Activated T-cell treated with anti-CD3 and anti-CD28 coated beads, Interleukin-2, amount 50 U/mL, for 48 hours (primary cell): ENCODE measurements at places on chromosomes 7 and 10.

GRCh38 chr7:27747589-27748368, 7.8 kb downstream of the TAX1BP1 start:
- DNase-seq, result no peak

DNA sequence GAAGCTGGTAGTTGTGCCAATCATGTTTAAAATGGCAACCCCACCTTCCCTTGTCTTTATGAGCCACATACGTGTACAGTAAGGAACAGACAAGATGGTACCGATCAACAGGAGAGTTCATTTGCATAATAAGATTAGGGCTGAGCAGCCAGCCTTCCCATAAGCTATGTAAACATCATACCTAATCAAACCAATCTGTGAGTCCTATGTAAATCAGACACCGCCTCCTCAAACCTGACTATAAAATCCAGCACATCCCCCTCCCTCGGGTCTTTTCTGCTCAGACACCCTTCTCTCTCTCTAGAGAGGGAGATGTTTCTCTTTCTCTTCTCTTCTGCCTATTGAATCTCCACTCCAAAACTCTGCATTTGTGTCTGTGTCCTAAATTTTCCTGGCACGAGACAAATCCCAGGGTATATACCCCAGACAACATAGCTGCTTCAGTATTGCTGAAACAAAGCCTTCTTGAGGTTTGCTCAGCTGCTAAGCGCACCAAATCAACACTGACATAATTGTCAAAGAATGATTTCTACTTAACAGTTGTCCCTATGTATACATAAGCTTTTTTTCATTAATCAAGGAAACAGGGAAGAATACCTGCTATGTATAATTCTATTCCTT, 279.2 kb downstream of the THSD7A start:
- no peak for DNase-seq

DNA sequence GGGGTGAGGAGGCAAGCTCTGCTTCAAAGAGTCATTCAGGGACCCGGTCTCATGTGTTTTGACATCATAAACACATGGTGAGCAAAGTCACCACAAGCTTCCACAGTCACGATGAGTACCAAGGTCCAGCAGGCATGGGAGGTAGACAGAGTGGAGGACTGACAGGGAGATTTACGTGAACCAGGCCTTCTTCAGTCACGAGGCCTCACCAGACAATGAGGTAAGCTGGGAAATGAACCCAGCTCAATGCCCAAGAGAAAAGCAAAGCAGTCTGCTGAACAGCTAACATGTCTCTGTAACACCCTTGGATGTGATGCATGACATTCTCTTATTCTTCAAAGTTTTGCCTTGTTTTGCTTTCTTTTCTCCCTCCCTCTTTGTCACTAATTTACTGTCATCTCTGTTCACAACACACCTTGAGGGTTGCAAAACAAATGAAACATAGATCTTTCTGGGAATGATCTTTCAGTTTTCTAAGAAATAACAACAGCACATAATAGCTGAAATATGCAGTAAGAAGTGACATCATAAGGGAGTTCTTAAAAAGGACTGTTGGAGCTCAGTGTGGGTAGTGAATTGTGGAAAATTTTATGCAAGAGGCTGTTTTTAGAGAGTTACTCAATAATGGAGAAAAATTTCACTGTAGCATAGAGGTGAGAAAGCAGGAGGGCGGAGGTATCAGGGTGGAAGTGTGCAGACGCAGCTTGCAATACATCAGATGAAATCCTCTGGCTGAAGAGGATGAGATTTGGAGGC, 9.0 kb downstream of the PPP1R17 start:
- DNase-seq, result no peak

- no peak for DNase-seq
Observed at GRCh38 chr10:91550021-91550420, 82.8 kb downstream of the PPP1R3C start.

DNA sequence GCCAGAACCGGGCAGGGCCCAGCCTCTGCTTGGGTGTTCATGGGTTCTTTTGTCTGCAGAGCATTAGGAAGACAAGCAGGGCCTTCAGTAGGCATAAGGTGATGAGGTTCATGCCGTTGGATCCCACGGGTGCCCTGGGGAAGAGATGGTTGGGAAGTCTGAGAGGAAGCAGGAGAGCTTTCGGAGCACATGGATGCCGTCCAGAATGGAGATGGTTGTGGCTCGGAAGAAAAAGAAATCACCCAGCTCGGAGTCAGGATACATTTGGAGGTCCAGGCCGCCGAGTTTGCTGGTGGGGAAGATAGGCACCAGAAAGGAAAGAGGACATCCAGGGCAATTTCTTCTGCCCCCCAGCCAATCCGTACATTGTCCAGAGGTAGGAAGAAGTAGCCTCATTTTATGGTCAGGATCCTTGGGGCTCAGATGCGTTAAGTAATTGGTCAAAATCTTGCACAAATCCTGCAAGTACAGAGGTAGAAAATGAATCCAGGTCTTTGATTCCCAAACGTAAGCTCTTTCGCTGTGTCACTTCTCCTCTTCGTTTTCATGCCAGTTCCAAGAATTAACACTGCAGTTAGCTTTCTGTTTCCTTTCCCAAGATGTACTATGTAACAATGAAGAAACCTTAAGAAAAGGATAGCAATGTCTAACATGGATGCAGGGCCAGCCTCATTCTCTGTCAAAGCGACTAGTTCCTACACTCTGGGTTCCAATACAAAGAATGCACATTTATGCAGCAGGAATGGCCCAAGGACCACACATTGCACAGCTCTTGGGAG, 147.8 kb upstream of the KLF6 start:
- no peak for DNase-seq

DNA sequence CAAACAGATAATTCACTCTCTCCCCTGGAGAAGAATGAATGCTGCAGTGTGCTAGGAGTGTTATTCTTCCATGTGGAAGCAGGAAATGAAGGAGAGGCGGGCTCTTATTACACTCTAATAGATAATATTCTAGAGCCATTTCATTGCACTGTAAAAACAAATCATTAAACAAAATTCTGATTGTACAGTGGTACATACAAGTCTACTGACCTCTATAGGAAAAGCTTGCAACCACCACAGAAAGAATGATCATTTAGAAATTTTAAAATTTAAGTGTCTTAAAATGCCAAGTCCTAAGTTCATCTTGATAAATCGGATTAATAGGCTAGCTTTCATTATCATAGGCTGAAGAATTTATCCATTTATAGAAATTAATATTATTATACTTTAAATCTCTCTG, 960.3 kb upstream of the LRRN3 start:
- DNase-seq, result no peak

GRCh38 chr7:93894966-93895640, 4.5 kb upstream of the TFPI2 start:
- DNase-seq, result no peak

DNA sequence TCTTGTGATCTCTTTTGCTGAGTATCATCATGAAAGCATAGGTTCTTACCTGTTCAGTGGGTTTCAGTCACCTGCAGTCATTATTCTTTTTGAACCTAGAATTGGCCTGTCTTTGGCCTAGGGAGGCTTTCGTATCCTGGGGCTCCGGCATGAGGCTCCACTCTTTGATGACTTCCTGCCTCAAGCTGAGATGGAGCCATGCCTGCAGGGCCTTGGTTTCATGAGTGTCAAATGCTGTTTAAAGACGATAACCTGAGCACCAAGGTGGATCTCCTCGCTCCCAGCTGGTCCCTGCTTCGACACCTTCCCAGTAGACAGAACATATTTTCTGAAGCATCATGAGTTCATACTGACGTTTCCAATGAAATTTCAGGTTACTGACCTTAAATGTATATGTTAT, 597.8 kb upstream of the FOXK1 start:
- DNase-seq, result no peak

- DNase-seq, result no peak
Observed at GRCh38 chr7:69956541-69956940, 358.3 kb downstream of the AUTS2 start.

- DNase-seq, result no peak
Observed at GRCh38 chr10:57579926-57580325, 687.8 kb downstream of the IPMK start.

- peak; percentile 57 for DNase-seq
Observed at GRCh38 chr7:101315336-101315735, 6.3 kb downstream of the IFT22 start.

DNA sequence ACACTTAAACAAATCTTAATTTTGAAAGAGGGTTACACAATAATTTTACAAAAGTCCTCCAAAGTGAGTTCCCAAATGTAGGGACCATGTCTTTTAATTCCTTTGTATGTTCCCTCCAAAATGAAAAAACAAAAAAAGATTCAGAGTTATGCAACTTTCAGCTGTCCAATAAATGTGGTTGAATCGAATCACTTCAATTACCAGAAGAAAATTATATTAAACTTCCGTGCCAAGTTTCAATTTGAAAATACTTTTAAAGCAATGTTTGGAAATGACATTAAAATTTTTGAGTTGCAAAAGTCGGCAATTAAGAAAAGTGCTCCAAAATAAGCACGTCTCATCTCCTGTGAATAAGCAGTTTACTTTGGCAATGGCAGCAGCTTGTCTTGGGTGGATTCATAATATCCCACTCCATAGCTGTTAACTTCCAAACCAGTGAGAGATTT, 60.3 kb upstream of the C1GALT1 start:
- no peak for DNase-seq

GRCh38 chr10:84267503-84268126, 22.8 kb downstream of the RGR start:
- peak; percentile 93 for DNase-seq

- DNase-seq, result no peak
Observed at GRCh38 chr10:78929541-78929940, 139.2 kb upstream of the ZMIZ1 start.

GRCh38 chr7:100465702-100466311, 1.7 kb upstream of the SPACDR start:
- DNase-seq, result no peak

DNA sequence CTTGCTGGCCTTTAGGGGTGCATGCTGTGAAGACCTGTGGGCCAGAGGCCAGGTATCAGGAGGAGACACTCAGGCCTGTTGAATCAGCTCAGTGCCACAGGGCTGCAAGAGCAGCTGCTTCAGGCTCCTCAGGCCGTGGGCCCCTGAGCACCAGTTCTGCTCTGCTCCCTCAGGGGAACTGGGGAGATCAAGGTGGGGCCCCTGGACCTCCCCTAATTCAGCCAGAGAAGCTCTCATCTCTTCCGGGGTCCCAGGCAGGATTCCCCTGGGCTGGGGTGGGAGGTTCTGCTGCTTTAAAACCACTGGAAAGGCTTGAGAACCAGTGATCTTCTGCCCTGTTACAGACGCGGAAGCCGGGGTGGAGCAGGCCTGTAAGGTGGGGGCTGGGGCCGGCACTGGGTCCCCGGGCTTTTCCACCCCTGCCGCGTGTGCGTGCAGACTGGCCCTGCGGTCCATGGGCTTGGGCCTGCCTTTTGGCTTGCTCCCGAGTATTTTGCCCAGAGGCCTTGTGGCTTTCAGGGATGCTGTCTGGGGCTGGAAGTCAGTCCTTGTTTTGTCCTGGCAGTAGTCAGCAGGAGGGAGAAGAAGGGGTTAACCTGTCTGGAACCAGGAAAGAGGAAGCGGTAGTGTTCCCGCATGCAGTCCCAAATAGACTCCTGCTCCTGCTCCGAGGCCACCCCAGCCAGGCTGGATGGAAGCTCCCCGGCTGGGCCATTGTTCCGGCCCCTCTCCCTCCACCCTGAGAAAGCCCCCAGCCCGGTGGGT, 74.3 kb downstream of the LHPP start:
- no peak for DNase-seq

DNA sequence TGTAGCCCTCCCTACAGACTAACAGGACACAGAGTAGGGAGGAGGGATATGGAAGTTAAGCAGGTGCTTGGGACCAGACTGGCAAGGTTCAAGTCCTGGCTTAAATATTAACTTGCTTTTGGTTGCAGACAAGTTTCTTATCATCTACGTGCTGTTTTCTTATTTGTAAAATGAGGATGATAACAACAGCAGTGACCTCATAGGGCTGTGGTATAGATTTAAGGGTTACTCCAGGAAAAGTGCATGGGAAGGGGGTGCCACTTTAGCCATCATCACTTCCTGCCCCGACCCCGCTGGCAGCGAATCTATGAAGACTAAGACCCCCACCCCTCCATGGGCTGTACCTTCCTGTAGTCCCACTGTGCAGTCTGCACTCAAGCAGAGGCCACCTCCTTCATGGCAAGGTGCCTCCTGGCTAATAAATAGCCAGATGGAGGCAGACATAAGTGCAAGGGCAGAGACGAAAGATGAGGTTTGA, 250.2 kb downstream of the COBL start:
- DNase-seq, result no peak

DNA sequence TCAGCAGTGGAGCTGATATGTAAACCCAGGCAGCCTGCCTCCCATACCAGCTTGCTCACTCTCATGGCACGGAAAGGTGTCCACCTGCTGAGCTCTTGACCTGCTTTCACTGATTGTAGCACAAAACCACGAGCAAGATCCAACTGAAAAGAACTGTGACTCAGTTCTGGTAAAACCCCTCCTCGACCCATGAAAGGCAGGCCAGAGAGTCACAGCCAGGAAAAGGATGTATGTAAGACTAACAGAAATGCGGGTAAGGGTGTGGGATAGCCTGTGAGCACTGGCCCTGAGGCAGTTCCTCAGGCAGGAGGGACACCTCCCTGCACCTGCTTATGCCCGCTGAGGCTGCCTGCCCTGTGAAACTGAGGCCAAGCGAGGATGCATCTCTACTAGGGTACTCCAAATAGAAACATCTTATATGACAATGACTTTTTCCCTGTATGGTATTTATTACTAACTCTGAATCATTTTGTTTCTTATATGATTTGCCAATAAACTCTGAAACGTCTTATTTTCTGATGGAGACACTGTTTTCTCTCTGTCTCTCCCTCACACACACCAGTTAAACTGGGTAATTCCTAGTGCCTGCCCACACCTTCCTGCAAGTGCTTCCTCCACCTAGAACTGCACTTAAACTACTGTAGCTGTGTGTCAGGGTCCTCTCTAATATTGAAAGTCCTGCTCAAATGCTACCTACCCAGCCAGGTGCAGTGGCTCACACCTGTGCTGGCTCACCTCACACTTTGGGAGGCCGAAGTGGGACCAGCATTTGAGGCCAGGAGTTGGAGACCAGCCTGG, 73.3 kb upstream of the GHITM start:
- DNase-seq, result no peak

DNA sequence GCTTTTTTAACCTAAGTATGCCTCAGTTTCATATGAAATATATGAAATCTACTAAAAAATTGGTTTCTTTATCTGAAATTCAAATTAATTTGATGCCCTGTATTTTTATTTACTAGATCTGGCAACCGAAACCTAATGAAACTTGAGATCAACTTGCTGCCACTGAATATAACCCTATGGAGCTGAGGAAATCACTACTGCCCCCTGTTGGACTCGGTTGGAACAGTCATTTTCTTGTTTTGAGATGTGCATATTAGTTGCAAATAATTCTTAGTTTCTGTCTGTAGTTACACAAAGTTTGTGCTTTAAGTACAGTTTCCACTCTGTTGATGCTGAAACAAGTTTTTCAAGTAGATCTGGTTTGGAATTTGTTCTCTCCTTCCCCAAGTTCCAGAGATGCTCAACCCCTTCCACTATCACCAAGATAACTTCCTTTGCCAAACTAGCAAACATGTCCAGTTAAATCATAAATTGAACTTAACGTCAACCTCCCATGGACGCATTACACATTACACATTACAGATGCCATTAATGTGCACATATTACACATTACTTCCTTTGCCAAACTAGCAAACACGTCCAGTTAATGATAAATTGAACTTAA, 22.2 kb upstream of the EXOC4 start:
- peak; percentile 52 for DNase-seq
